Suprapubic skin (tissue), 4 donors: ENCODE measurements at places on chromosomes 5 and 9. TPM values are rescaled to one million over a fixed set of nuclear protein-coding genes. Genes with fewer than 3 reads are reported as not detected.
A peak's percentile ranks its signal among the peaks of the same experiment; 100 is the strongest.

SPAG8 gene
- not detected for total RNA-seq

MYMK gene
- total RNA-seq: not detected

TNFSF8 gene
- total RNA-seq: 1.3 TPM

CERCAM gene
- total RNA-seq: 26.2 TPM

TAF11L10 gene
- not detected for total RNA-seq

TENT4A gene
- total RNA-seq: 44.0 TPM

GHR gene
- 16.9 TPM for total RNA-seq

PLPP7 gene
- total RNA-seq: 1.1 TPM

PSMB7 gene
- 209 TPM for total RNA-seq

ELOVL7 gene
- total RNA-seq: 16.6 TPM

ARID3C gene
- 0.34 TPM for total RNA-seq

DNA sequence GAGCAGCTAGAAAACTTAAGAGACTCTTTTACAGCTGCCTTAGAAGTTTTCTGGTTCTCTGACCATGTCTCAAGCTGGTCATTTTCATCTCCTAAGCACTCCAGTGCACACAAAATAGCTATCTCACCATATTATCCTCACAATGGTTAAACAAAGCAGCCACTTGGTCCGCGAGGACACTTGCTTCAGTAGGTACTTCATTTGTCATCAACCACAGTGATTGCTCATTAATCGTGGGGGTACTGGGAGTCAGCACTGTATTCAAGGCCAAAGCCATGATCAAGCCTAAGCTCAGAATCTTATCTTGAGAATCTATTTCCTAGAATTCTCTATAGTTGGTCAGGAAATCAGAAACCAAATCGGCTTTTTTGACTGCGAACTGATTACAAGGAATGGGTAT, 2.9 kb downstream of the ARL14EPL start:
- DNase-seq: no peak

- peak; percentile 78 for DNase-seq
Measured at GRCh38 chr9:91837981-91838731, 111.9 kb downstream of the ROR2 start.

- DNase-seq: no peak
Measured at GRCh38 chr5:76207120-76207519, 123.9 kb downstream of the SV2C start.

- no peak for DNase-seq
Measured at GRCh38 chr9:36846621-36847020, 187.4 kb downstream of the PAX5 start.

- DNase-seq: no peak
Measured at GRCh38 chr5:68159224-68159951, 56.2 kb upstream of the PIK3R1 start.

DNA sequence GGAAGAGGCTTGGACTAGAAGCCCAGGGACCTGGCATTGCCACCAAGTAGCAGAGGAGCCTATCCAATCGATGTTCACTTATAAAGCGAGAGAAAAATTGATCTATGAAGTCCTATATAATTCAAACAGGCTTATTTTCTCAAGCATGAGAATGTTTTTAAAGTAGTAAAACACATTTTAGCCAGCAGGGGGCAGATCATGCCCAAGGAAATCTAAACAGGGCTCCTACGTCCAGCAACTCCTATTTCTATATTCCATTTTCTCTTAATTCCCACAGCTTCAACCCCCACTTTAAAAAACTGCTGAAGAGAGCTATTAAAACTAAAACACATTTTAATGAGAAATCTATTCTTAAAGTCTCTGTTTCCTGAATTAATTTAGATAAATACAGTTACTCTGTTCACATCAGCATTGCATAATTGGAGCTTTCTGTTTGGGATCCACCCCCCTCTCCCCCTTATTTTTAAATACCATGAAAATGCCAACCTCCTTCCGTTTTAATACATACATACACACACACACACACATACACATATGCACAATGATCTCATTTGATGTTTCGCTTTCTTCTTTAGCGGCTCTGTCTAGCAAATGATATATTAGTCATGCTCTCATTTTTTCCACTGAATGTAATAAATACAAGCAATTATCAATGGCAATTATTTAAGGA, 144.9 kb downstream of the MYO10 start:
- no peak for DNase-seq

DNA sequence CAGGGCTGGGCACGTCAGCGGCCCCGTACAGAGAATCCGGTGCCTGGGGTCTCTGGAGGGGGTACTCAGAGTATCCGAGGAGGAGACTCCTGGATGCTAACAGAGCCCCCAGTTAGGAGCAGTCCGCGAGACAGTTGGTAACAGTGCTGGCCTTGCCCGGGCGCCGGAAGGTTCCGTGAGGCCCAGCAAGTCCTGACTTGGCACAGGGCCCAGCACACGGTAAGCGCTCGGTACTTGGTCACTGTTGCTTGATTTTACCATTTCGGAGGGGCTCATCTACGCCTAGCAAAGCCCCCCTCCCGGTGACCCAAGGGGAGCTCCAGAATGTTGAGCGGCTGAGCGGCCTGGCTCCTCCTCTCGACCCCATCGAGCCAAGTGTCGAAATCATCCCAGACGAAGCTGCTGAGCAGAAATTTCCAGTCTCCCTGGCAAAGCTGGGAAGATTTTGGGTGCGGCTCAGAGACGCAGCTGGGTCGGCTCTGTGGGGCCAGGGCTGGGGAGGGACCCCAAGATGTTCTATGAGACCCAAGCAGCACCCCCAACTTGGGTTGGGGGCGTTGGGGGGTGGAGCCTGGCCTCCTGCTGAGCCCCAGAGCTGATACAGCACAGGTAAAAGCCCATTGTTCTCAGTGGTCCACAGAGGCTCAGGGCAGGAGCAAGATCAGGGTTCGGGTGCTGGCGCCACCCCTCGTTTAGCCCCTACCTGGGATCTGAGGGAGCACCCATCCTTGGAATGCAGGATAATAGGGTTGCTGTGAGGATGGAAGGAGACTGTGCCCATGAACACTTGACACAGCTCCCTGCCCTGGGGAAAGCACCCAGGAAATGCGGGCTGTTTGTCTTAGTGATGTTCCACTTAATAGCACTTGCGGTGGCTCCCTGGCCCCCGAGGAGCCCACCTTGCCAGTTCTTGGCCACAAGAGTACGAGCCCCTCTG, 137.2 kb downstream of the C9orf50 start:
- DNase-seq: peak; percentile 96

DNA sequence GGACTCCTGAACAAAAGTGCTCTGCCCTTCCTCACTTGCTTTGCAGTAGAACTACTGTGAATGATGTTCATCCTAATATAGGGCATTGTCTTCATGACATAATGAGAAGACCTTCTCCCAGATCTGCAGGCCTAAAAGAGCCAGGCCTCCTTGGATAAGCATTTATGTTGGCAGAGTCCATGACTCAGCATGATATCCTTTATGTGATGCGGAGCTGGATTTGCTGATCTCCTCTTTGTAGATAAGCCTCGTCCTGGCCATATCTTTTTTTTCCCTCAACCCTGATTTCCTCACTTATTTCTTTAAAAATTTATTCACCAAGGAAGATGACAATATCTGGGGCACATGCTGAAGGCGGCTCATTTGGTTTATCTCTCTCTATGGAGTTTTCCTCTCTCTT, 62.4 kb upstream of the TAS2R1 start:
- no peak for DNase-seq

GRCh38 chr9:15150939-15151338, 156.1 kb downstream of the TTC39B start:
- no peak for DNase-seq

DNA sequence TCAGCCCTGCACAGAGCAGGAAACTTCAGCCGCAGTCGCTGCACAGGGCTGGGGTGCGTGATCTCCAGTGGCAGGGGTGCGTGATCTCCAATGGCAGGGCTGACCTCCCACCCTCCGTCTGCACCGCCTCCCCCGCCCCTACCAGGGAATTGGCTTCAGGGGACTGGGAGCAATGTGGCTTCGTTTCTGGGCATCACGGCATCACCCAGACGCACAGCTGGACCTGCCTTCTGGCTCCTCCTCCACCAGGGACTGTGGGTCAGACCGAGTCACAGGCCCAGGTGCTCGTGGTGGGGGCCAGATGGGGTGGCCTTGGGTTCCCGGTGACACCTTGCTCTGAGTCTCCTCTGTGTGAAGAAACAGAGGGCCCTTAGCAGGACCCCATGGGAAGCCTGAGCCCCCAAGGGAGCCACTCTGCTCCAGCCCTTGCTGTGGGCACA, 51.1 kb downstream of the AHRR start:
- DNase-seq: peak; percentile 74

DNA sequence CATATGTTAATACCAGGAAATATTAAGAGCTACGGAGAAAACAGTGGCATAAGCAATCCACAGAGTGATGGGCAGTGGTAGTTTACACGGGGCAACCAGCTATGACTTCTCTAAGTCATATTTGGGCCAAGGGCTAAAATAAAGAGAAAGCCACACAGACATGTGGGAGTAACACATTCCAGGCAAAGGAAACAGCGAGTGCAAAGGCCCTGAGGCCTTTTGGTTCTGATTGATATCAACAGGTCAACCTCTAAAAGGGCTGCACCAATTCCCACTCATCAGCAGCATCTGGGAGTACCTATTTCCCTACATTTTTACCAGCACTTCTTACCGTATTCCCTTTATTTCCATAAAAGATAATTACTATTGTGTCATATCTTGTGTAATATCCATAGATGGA, 173.4 kb downstream of the SPOCK1 start:
- no peak for DNase-seq

- no peak for DNase-seq
Measured at GRCh38 chr5:80193401-80193800, 62.4 kb downstream of the SERINC5 start.

DNA sequence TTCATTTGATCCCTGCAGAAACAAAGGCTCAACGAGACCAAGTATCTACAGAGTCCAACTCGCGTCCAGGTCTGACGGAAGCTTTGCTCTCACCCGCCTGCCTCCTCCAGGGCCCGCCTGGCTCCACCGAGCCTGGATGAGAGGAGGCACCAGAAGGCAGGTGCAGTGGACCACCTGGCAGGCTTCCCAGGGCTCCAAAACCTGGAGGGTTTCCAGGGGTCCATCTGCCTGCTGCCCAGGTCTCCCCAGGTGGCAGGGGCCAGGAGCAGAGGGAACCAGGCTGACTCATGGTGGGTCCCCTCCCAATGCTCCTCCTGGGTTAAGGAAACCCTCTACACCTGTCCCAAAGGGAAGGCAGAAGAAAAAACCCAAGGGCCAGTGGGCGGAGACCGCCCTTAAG, 59.5 kb downstream of the VAV2 start:
- DNase-seq: no peak

- DNase-seq: no peak
Measured at GRCh38 chr9:127214421-127215267, 49.9 kb upstream of the GARNL3 start.

DNA sequence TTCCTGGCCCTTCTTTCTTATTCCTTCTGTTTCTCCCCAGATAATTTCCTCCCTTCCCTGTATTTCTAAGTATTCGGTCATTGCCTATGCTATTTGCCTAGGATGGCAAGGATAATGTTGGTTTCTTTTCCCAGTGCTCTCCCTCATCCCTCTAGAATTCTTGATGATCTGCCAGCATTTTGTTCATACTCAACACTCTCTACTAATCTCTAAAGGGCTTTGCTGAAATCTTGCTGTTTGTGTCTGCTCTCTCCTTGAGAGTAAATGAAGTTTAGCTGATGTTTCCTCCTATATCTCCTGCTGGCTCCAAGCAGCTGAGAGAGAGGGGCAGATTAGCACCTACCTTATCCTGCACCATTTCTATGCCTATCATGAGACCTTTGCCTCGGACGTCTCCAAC, 38.1 kb downstream of the AGXT2 start:
- no peak for DNase-seq

- no peak for DNase-seq
Measured at GRCh38 chr9:9556865-9557803, 1055.7 kb downstream of the PTPRD start.

DNA sequence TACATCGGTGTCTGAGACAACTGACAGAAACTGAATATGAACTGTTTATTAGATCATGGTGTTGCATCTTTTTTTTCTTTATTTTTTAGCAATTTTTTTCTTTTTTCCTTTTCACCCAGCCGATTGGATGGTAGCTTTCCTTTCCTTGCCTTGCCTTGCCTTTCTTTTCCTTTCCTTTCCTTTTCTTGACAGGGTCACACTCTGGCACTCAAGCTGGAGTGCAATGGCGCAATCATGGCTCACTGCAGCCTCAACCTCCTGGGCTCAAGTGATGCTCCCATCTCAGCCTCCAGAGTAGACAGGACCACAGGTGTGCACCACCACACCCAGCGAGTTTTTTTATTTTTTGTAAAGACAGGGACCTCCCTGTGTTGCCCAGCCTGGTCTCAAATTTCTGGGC, 2.8 kb downstream of the PDE6A start:
- no peak for DNase-seq

GRCh38 chr5:27009540-27009915, 28.9 kb downstream of the CDH9 start:
- DNase-seq: no peak

DNA sequence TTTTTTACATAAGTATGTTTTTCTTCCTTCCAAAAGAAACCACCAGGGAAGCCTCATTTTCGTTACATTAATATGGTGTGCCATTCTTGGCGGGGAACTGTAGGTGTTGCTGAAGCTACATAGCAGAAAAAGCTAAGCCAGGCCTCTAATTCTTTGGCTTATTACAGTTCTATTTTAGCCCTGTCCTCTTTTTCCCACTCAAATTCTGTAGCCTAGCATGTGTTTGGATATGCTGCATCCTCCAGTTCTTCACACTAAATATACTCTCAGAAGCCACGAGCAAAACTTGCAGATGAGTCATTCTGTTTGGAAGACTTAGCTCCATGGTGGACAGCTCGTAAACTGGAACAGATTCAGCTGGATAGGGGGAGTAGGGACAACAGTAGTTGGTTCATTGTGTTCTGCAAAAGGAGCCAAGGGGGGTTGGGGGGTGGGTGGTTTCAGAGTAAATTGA, 369.4 kb downstream of the TMEM161B start:
- DNase-seq: no peak

GRCh38 chr9:83570359-83570758, 32.2 kb upstream of the FRMD3 start:
- DNase-seq: no peak
